GM06990 (cell line): ENCODE measurements at places on chromosomes 3 and 15.

DNA sequence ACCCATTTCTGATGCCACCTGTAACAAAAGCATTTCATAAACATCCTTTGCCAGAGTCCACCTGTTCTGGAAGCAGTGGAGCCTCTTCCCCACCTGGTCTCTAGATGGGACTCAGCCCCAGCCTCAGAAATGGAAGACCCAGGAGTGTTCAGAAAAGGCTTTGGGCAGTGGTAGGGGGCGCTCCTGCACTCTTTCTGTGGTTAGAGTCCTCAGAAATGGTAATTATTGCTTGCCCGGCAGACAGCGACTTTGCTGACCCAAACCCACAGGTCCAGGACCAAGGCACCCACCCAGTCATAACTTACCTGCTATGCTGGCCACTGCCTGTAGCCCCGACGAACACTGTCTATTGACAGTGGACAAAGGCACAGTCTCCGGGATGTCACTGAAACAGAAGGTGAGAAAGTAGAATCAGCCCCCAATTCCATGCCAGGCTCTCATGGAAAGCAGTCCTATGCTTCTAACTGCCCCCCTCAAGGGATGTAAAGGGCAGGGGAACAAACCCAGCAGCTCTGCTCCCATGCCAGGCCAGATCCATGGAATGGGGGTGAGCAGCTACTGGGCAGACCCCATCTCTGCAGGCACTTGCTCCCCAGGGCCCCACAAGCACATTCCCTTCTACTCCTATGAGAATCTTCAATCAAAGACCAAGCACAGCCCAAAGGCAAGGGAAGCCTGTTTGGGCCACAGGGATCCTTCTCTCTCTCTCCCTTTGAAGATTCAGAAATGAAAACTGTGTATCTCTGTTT lies 5.1 kb downstream of the ACAA1 start:
- no peak for DNase-seq

- no peak for DNase-seq
Observed at GRCh38 chr3:188272481-188273372, 118.8 kb downstream of the LPP start.

- DNase-seq, result no peak
Observed at GRCh38 chr3:15781131-15781530, 16.6 kb downstream of the ANKRD28 start.

- DNase-seq, result no peak
Observed at GRCh38 chr3:46490338-46491084, 7.3 kb upstream of the RTP3 start.

- no peak for DNase-seq
Observed at GRCh38 chr3:78881501-78881900, 886.3 kb downstream of the ROBO1 start.
